Activated CD4-positive, alpha-beta T cell treated with anti-CD3 and anti-CD28 coated beads, Interleukin-2, amount 50 U/mL, for 24 hours (primary cell): ENCODE measurements at places on chromosomes 7 and 10.

- no peak for DNase-seq
Measured at GRCh38 chr10:16792675-16793074, 24.5 kb downstream of the RSU1 start.

- no peak for DNase-seq
Measured at GRCh38 chr7:45390180-45390579, 184.0 kb upstream of the ADCY1 start.

- DNase-seq = no peak
Measured at GRCh38 chr7:43513251-43513650, 69.7 kb upstream of the STK17A start.

GRCh38 chr7:11021468-11021867 lies 47.8 kb downstream of the PHF14 start:
- DNase-seq = no peak

DNA sequence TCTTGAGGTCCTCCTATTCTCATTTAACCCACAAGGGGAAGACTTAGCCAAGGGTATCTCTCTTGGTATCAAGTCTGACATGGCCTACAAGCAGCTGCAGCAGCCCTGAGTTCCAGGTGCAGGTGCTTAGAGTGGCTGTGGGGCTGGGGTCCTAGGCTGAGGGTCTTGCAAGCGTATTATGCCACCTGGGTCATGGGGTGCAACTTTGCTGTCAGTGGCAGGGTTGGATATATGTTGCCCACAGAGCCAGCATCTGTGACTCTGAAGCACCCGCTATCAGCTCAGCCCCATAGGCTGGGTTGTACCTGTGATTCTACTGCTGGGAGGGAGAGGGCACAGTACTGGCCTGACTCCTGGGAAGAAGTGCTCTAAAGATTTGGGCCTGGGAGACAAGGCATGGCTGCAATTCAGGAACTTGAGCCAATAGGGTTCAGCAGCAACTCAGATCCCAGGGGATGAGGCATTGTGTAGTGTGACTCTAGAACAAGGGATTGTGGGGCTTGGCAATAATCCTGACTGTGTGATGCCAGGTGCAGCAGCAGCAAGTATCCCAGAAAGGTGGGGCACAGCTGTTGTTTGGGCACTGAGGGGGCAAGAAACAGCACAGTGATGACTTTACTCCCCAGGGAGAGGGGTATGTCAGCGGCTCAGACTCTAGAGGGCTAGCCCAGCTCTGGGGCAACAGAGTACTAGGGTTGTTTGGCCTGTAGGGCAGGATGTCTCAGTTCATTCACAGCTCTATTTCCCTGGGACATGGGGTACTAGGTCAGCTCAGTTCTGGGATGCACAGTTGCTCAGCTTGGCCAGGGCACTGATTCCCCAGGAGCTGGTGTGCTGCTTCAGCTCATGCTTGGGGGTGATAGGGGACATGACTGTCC lies 41.4 kb downstream of the NEURL1 start:
- DNase-seq = no peak

DNA sequence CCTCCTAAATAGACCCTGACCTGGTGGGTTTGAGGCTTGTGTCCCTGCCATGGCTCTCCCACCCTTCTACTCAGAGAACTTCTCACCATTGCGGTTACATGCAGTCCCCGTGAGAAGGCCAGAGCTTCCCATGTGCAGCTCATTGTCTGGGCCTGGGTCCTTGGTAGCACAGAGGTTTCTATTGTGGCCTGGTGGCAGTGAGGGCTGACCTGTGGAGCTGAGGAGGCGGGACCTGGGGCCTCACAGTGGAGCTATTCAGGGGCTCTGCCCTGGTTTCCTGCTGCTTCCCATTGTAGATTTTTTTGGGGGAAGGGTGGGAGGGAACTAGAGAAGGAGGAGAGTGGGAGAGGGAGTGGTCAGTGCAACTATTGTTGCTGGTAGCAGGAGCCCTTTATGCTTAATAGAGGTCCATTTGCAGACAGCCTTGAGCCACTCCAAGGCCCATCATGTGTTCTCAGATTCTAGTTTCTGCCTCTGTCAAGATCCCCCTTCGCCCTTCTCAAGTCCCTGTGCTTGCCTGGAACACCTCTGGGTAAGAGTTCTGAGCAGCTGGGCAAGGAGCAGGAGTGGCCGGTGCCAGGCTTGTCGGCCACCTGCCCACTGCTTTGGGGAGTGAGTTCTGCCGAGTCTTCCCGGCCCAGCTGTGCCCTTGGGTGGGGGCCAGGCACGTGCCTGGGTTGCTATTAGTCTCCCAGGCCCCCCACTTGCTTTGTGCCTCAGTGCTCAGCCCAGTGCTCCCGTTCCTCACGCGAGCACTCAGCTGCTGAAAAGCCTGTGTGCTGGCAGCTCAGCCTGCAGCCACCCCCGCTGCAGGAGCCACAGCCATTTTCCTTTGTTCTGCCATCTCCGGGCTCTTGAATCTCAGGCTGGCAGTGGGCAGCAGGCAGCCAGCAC lies 10.7 kb downstream of the TSPAN14 start:
- DNase-seq = no peak

- no peak for DNase-seq
Measured at GRCh38 chr7:78768859-78769258, 684.6 kb downstream of the MAGI2 start.

DNA sequence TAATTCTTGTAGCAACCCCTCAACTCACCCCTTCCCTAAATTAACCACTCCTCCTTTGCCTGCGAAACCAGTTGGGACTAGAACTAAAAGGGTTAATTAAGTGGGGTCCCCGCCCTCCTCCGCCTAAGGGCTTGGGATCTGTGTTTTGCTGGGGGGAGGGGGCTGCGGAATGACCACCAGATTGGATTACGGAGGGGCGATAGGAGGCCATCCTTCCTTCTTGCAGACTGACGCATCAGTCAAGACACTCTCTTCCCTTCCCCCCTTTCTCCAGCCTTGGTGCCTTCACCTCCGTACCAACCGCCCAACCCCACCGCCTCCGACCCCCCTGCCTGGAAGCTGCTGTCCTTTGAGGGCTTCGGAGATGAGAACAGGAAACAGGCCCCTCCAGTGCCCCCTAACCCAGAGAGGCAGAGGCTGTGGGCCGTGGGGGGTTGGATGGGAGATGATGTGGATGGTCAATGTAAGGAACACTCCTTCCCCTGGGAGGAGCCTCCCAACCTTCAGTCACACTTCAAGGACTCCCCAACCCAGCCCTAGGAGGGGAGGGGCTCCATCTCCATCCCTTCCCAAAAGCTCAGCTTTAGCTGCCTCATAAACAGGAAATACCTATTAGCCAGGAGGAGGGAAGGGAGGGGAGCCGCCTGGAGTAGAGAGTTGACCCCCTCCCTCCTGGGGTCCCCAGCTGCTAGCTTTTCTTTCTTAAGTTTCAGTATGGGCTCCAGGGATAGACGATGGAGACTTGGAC lies 997 bp upstream of the LDB1 start:
- DNase-seq = no peak

DNA sequence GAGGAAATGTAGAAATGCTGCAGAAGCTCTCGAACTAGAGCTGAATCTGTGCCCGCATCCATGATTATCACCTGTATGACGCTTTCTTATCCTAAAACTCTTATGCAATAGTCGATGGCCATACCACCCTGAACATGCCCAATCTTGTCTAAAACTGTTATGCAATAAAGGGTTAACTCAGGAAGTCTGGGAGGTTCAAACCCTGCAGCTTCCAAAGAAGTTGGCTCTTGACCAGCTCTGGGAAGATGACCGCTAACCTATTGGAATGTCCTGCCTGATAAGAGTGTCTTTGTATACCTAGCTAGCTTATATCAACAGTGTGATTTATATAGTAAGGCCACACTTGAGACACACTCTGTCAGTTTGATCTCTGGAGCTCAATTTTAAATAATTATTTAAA lies 3.4 kb upstream of the C10orf88 start:
- DNase-seq = no peak

- no peak for DNase-seq
Measured at GRCh38 chr10:104036518-104037260, 49.0 kb downstream of the COL17A1 start.

GRCh38 chr10:49094646-49095045 lies 20.7 kb downstream of the VSTM4 start:
- DNase-seq = no peak

- DNase-seq = no peak
Measured at GRCh38 chr10:28177944-28178637, 124.8 kb downstream of the MPP7 start.

GRCh38 chr7:19439517-19439916 lies 269.3 kb downstream of the POLR1F start:
- DNase-seq = no peak

- no peak for DNase-seq
Measured at GRCh38 chr10:86354761-86355540, 11.6 kb downstream of the GRID1 start.

DNA sequence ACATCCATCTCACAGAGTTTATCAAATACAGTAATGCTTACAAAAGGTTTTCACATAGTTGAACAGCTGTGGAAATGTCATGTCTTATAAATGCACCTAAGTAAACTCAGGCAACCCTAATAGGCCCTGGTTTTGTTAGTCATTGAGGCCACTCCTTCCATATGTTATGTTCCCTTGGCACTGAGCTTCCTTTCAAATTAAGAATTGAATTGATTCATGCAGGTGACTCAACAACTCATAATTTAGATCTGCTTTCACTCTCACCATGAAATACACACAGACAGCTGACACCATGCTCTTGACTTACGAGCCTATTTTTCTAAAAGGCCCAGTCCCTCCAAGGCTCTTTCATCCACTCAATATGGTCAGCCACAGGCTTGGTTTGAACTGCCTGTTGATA lies 476.9 kb downstream of the KCNMA1 start:
- DNase-seq = no peak

DNA sequence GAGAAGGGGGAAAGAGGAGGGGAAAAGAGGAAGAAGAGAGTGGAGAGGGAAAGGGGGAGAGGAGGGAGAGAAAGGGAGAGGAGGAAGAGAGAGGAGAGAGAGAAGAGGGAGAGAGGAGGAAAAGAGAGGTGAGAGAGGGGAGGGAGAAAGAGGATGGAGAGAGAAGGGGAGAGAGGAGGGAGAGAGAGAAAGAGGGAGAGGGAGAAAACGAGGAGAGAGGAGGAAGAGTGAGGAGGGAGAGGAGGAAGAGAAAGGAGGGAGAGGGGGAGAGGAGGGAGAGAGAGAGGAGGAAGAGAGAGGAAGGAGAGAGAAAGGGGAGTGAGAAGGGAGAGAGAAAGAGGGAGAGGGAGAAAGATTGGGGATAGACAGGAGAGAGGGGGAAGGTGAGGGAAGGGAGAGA lies 197.6 kb upstream of the FOXK1 start:
- DNase-seq = no peak

DNA sequence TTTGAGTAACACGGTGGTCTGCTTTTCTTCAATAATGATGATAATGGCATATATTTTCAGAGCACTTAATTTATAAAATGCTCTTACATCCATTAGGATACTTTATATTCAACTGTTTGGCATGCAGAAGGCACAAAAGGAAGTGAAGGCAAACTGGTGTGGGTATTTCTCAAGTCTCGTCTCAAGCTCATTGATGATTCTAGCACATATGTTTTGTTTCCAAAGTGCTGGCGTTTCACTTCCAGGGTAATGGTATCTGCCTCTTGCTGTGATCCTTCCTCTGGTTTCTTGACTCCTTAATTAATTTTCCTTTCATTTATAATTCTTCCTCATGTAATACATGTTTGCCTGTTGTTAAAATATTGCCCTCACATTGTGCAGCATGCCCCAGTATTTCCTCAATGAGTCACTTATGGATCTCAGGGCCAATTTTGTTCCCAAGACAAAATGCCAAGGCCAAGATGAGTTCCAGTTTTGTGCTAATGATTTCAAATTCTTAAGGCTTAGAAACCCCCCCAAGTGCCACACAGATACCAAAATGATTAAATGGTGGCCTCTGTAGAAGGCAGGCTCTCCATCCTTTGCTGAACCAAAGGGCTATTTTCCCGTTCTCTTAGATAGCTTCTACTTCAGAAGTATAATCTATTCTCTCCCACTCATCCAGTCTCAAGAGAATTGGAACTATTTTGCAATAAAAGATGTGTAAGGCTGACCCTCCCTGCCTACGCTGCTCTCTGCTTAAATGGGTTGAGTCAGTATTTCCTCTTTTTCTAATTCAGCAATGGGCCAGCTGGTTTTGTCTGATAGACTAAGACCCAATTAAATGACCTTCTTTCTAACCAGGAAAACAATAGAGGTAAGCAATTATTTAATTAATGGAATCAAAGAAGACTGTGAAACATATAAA lies 171.2 kb downstream of the ZNF365 start:
- DNase-seq = no peak

DNA sequence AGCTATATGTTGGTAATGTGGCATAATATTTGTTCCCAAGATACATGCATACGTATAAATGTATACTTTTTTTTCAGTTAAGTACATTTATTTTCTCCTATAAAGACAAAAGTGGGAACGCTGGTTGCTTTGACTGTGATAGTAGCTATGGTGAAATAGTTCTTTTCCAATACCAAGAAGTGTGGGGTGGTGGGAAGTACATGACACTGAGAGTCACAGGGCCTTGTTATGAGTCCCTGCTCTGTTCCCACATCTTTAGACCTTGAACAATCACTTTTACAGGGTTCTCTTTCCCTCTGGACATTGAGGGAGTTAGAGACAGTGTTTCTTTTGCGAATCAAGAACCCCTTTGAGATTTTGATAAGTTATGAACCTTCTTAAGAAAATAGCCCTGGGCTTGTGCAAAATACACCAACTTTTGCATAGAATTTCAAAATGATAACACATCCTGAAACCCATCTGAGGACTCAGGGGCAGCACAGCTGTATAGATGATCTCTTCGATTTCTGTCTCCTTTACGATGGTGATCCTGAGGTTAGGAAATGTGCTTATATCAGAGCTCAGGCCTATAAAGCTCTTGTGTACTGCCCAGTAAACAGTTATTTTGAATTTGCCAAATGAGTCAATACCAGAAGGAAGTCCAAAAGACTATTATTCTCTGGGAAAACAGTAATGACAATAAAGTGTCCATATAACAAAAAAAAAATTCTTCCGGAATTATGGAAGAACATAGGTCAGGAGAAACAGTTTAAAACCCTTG lies 1.1 kb downstream of the LMOD2 start:
- no peak for DNase-seq

GRCh38 chr7:120857588-120858573 lies at the start of gene TSPAN12:
Gene TSPAN12 (minus strand): TSS chr7:120858144. CDS start chr7:120856763, 1,381 bp downstream.
- DNase-seq = no peak

- DNase-seq = peak; percentile 49
Measured at GRCh38 chr10:89793649-89794254, 92.4 kb downstream of the KIF20B start.

DNA sequence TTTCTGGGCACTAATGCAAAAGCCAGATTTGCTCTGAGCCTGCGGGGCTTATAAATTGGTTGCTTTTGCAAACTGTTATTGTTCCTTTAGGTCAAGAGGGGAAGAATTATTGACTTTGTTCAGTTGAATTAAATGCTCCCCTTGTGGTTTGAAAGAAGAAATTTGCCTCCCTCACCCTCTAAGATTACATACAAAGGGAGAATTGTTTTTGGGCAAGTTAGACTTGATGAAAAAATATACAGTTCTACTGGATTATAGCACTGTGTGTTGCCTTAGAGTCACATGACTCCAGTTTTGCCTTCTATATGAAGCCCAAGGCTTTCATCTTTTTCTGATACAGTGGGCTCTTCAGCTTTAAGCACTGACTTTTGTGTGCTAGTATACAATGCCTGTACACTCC lies 1265.8 kb upstream of the LRRTM3 start:
- DNase-seq = no peak

GRCh38 chr7:152115021-152115718 lies 89.7 kb downstream of the GALNT11 start:
- DNase-seq = no peak
